Bronchial epithelial cell (primary cell): ENCODE measurements at places on chromosomes 6 and 20.

- DNase-seq, result no peak
These were observed 12.0 kb downstream of the RTN4IP1 start for GRCh38 chr6:106617302-106617701.

DNA sequence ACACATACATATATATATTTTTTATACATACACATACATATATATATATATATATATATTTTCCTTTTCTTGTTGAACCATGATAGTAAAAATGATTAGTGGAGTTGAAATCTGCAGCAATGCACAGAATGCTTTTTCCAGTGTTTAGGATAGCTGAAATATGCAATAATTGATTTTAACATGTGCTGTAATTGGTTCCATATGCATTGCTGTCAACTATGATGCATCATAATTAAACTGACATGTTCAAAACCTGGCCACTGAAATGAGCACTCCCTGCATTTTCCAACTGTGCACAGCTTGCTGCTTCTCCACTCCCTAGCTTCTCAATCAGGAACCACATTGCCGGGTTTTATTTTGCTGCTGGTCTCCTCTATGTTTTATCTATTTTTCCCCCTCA lies 358.3 kb downstream of the PAX1 start:
- no peak for DNase-seq

- no peak for DNase-seq
These were observed 4.2 kb downstream of the PHIP start for GRCh38 chr6:79073888-79074287.

DNA sequence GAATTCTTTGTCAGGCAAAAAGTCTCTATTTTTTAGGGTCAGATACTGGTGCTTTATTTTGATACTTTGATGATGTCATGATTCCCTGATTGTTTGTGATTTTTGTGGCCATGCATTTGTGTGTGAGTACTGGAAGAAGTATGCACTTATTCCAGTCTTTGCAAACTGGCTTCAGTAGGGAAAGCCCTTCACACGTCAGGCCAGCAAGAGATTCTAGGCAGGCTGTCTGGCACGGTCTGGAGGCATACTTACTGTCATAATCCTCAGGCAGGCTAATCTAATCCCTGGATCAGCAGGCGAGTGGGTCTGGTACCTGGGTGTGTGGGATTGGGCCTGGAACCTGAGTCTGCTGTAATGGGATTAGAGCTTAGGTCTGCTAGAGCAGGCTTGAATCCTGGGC lies 391.8 kb upstream of the MMS22L start:
- peak; percentile 4 for DNase-seq

DNA sequence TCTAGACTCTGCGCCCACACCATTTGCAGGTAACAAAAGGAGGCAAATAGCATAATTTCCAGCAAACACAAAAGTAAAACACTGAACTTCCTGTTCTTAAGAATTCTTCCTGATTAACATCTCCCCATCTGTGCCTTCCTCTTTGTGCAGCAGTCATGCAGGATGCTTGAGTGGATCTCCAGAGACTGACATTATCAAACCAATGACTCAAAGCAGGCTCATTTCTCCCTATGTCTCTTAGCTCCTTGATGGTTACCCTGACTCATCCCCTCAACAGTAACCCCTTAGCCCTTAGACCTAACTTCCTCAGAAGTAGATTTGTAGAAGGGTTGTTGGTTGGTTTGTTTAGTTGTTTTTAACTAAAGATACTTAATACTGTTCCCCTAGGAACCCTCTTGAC lies 137.0 kb upstream of the RIN2 start:
- peak; percentile 38 for DNase-seq

- DNase-seq, result no peak
These were observed 221.5 kb downstream of the RNGTT start for GRCh38 chr6:88741939-88742338.

GRCh38 chr6:34243131-34243771 lies 5.6 kb downstream of the SMIM29 start:
- DNase-seq, result no peak

DNA sequence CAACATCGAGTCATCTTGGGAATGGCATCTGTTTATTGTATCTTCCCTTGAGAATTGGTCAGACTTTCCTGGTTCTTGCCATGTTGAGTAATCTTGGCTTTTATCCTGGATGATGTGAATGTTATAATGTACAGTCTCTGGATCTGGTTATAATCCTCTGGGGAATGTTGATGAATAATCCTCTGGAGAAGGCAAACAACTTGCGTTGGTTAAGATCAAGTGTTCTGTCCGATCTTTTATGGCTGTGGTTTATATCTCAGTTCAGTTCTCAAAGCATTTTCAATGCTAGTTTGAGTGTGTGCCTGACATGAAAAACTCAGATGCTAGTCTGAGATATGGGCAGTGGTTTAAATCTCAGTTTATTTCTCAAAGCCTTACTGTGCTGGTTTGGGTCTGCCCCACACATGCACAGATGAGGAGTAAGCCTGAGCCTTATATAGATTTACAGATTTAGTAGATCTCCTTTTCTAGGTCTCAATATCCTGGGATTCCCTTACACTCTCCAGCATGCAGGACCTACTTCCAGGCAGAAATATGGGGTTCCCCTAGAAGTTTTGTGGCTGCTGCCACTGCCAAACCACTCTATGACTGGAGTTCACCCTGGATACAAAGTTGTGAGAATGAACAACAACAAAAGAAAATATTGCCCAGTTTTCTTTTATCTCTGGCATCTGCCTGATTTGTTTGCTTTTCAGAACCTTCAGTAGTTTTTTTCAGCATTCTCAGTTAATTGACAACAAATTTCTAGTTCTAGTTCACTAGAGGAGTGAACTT lies 191.8 kb upstream of the MAN1A1 start:
- DNase-seq, result peak; percentile 97

- peak; percentile 48 for DNase-seq
These were observed 34.3 kb downstream of the PRSS35 start for GRCh38 chr6:83546636-83547035.

DNA sequence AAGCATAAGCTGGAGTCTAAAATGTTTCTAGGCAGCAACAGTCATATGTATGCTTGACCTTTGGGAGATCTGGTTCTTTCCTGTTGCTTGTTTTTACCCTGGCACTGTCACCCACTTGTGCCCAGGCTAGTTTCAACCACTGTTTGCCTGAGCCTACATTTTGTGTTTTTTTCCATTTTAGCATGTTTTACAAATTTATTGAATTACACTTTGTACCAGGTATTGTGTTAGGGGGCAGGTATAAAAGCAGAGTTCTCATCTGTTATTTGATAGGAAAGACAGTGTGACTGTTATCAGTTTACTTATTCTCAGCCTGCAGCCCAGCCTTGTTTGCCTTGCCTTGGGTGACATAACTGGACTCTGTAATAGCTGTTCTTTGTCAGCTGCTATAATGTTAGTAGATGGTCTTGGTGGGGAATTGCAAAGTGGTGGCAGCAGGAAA lies 147.0 kb downstream of the CDKAL1 start:
- no peak for DNase-seq

GRCh38 chr20:34581341-34582184 lies 23.0 kb downstream of the MAP1LC3A start:
- no peak for DNase-seq

GRCh38 chr6:35370785-35371493 lies 28.6 kb downstream of the PPARD start:
- DNase-seq, result no peak

GRCh38 chr20:33309631-33310030 lies 26.6 kb downstream of the BPIFB1 start:
- DNase-seq, result peak; percentile 15

DNA sequence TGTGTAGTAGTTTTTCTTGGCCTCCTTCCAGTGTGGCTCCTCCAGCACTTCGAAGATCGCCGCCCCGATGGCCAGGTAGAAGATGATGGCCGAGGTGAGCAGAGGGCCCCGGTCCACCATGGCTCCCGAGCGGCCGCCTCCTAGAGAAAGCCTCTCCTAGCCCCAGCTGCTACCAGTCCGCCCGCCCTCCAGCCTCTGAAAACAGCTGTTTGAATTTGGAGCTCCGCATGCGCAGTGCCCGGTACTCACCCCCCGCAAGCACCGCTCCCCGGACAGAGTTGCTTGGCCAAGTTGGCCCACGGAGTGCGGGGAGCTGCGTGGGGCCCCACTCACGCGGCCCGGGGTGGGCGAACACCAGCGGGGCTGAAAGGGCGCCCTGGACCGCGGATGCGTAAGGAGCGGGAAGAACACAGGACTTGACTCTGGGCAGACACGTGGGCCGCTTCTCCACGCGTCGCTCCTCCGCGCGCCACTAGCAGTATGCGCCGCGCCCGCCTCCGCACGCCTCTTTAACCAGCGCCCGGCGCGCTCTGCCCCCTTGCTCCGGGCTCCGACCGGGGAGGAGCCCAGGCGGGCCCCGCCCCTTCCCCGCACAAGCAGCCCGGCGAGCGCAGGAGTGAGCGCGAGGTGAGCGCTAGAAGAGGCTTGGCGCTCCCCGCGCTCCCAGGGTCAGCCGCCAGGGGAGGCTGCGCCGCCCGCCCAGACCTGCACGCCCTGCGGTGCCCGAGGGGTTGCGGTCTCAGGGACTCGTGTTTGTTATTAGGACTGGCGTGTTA lies at the start of gene KCNK5:
Gene KCNK5, minus strand, starts transcription at position 484 of the 776 bp plus-strand sequence. Its CDS starts 364 bp downstream, at position 120.
- peak; percentile 46 for DNase-seq

DNA sequence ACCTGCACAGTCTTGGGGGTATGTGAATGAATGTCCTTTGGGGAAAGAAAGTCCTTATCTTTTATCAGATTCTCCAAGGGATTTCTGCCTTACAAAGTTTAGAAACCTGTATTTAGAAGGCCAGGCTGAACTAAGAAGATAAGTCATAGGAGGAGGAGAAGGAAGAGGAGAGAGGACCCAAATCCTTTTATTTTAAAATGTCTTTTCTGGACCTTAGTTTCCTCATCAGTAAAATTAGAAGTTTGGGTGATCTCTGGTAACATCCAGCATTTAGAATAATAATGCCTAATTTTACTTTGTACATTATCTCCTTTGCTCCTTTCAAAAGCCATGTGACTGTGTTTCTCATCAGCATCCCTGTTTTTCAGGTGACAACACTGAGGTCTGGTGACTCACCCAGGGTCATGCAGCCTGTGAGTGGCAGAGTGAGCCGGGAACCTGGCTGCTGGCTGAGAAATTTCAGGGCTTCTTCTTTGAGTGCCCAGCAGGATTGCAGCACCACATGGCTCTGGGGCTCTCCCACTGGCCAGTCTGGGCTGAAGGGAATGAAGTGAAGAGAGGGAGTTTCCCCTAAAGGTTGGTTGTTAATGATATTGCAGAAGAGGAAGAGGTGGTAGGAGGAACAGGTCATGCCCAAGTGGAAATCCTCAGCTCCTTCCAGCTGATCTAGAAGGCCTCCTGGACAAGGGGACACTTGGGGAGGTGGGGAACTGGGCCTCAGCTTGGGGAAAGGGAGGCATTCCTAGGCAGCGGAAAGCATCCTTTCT lies 34.0 kb downstream of the VEGFA start:
- DNase-seq, result peak; percentile 69

- peak; percentile 19 for DNase-seq
These were observed 178.7 kb downstream of the ATXN1 start for GRCh38 chr6:16582446-16583143.

DNA sequence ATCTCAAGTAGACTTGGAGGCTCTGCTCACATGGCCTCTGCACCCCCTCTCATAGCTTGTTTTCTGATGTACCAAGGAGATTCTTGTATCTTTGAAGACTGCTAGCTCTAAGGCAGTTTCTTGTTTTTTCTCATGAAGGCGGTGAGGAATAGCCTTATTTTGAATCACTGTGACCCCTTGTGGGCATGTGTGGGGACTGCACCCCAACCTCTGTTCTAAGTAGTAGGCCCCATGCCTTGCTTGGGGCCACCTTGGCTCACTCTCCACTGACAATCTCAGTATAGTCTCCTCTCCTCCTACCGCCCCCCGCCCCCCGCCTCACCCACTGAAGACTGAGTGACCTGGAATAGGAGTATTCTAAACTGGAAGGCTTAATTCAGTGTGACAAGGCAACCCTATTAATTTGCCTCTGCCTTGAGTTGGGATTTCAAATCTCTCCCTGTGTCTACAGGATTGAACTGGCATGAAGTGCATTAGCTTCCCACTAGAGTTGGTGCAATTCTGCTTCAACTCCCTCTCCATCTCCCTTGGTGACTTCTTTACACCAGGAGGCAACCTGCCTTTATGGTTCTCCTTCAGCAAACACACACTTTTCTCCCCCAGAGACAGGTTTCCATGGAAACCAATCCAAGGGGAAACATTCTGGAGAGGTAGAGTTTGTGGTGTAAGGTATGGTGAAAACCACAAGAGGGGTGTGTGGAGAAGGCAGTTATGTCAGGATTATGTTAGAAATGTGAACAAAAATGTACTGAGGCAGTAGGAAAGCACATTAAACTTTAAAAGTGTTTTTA lies 75.4 kb upstream of the ECI2 start:
- DNase-seq, result peak; percentile 65

GRCh38 chr6:42260972-42261371 lies 43.3 kb upstream of the MRPS10 start:
- no peak for DNase-seq
